NCI-H226 (cell line): ENCODE measurements at places on chromosomes 12 and 14.

DNA sequence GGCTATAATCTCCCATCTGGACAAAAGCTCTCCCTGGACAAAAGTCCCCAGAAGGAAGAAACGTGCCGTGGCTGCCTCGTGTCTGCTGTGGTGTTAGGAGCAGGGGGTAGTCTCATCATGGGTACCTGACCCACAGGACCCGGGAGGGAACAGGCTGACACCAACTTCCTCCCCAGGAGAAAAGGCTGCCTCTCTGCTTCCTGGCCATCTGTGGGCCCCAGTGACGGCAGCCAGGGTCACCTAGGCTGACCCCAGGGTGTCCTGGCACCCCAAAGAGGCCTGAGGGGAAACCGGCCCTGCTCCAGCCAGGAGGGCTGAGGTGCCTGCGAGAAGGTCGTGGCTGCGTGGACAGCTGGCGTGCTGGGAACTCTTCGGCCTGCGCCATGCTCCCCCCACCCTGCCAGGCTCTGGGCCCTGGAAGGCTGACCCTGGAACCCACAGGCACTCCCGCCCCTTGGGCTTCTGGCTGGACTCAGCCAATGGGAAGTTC lies 133.9 kb downstream of the RFLNA start:
- no peak for DNase-seq

GRCh38 chr12:45324391-45324790 lies 108.5 kb downstream of the ANO6 start:
- DNase-seq = no peak

DNA sequence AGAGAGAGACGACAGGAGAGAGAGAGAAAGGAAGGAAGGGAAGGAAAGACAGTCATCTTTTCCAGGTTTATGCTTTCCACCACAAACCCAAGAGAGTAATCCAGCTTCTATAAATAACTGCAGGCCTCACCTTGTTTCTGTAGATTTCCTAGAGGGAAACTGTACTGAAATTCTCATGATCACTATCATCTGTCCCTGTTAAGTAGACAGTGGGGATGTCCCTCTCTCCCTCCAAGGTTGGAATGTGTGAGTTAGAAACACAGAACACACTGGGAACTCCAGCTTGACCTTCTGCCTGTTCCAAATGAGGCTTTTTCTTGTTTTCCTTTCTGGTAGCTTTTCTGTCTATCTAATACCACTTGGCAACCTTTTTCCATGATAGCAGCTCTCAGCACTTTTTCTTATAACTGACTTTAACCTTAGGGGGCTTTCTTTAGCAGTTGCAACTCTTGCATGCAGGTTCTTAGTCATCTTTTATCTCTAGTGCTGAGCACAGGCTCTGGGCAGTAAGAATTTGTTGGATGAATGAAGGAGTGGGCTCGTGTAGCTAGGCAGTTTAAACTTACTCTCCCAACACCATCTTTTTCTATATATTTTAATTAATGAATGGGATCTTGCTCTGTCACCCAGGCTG lies 22.8 kb upstream of the FBXO33 start:
- DNase-seq = peak; percentile 35

GRCh38 chr14:75522224-75522982 lies at the start of gene BATF:
Gene BATF, plus strand, starts transcription at chr14:75522469. Its CDS starts 214 bp downstream, at chr14:75522683.
- no peak for DNase-seq

DNA sequence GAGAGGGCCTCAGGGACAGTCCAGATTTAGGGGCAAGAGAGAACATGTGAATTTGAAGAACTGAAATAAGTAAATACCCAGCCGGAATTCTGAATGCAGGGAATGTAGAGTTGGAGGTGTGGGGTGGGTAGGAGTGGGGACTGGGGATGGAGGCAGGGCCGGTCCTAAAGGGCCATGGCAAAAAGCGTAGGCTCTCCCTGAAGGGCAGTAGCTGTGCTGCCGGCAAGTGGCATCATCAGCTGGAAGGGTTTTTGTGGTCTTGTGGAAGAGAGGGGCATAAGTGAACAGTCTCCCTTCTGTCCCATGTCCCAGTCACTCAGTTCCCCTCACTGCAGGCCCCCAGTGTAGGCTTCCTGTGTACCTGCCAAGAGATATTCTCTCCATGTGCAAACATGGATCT lies 104.6 kb downstream of the GCH1 start:
- DNase-seq = no peak

DNA sequence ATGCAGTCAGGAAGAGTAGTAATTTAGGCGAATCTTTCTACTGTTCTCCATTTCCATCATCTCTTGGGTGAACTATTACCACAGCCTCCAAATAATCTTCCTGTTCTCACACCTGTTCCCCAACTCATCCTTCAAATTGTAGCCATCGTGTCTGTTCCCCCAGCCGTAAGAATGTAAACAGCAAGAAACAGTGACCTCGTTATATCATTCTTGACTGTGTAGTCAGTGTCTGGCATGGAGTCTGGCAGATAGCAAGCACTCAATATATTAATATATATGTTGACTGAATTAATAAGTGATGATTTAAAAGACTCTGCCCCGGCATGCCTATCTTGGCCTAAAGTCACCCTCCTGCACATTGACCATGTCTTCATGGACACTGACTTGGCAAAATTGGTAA lies 20.3 kb downstream of the PDE6H start:
- no peak for DNase-seq

DNA sequence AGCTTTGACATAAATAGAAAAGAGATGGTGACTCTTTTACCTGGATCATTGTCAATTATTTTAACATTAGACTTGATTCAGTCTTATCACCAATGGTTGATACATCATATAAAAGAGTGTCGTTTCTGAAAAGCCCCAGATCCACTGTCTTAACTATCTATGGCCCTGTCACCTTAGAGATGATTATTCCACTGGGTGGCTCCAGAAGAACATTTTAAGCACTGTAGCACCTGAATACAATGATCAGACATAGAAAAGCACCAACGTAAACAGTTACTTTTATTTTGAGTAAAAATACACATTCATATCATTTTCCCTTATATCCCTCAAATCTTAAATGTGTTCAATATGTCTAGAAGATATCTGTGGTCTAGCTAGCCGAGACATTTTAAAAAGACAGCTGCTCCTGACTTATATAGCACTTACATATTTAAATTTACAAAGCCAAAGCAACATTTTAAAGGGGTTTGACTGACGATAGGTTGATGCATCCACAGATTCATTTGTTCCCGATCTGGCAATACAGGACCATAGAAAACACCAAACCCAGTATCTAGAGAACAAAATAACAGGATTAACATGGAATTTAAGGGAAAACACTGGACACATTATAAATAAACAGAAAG lies 32.9 kb downstream of the TSPAN8 start:
- no peak for DNase-seq

GRCh38 chr12:67535971-67536370 lies 112.6 kb upstream of the DYRK2 start:
- no peak for DNase-seq

GRCh38 chr14:75496755-75497154 lies 25.5 kb upstream of the BATF start:
- DNase-seq = no peak

GRCh38 chr12:51687177-51687576 lies 96.1 kb downstream of the SCN8A start:
- peak; percentile 42 for DNase-seq

GRCh38 chr12:103924761-103925641 lies 5.2 kb upstream of the HSP90B1 start:
- DNase-seq = peak; percentile 65

GRCh38 chr12:96472384-96472783 lies 17.0 kb upstream of the CFAP54 start:
- DNase-seq = no peak

DNA sequence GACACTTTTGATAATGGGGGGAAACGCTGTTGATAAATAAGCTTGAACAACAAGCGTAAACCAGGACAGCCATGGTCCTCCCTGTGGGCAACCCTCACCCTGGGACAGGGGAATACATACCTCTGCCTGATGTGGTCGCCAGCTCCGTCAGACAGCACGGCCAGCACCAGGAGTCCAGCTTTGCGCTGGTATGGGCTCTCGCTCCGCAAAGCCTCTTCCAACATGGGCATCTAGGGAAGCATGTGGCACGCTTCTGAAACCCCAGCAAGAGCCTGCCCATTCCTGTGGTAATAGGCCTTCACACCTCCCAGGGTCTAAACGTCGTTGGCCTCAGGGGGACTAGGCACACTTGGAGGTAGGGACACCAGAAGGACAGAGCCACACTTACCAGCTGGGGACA lies 2.9 kb downstream of the IPO4 start:
- DNase-seq = no peak

GRCh38 chr14:74984236-74985027 lies 18.3 kb upstream of the EIF2B2 start:
- no peak for DNase-seq
